ENCODE measurements at places on chromosomes 4 and X.
A peak's percentile ranks its signal among the peaks of the same experiment; 100 is the strongest.

DNA sequence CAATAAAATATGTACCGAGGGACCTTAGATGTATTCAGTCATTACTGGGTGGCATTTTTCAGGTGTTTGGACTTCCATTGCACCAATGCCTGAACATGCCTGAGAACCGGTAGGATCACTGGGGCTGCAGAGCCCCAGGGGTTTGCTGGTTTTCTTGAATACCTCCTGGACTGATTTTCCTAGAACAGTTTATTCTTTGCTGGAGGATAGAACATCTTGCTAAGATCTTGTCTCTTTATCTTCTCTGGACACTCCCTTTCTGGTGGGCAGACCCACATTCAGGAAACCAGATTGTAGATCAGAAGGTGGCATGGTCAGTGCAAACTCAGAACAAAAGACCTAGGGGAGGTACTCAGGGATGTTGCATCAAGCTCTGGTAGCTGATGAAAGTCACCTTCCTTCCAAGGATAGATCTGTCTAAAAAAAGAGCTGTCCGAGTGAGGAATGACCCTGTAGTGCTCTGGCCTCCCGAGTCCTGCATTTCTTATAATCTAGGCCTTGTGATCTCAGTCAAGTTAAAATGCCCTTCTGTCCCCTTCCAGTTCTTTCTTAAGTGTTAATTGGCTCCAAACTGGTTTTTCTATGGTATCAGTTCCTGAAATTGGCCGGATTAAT lies 84.8 kb downstream of the CLDN34 start:
- no peak for DNase-seq

GRCh38 chr4:72390409-72390808 lies 178.6 kb downstream of the ADAMTS3 start:
- no peak for DNase-seq

GRCh38 chr4:102399021-102399420 lies 53.7 kb upstream of the SLC39A8 start:
- no peak for DNase-seq

DNA sequence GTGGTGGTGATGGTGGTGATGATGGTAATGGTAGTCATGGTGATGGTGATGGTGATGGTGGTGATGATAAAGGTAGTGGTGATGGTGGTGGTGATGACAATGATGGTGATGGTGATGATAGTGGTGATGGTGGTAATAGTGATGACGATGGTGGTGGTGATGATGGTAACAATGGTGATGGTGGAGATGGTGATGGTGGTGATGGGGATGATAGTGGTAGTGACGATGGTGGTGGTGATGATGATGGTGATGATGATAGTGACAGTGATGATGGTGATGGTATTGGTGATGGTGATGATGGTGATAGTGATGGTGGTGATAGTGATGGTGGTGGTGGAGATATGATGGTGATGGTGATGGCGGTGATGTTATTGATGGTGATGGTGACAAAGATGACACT lies 108.4 kb upstream of the NKX1-1 start:
- no peak for DNase-seq

GRCh38 chrX:38968344-38969216 lies 167.3 kb downstream of the MID1IP1 start:
- DNase-seq, result no peak

DNA sequence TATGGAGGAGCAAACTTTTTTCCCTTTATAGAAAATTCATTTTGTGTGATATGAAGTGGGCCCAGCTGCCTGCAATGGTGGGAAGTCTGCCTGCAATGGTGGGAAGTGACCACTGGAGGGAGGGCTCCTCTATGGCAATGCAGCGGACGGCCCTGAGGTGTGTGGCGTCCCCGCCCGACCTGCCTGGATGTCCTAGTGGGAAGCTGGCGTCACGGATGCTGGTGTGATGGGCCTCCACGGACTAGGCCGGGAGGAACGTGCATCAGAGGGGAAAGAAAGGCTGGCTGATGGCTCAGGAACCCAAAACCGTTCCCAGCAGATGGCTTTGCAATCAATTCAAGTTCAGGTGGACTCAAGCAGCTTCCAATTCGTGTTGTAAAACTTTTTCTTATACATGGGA lies 177.9 kb downstream of the AFAP1 start:
- DNase-seq, result peak; percentile 52

GRCh38 chrX:103124284-103124683 lies 31.3 kb upstream of the NXF3 start:
- DNase-seq, result no peak

DNA sequence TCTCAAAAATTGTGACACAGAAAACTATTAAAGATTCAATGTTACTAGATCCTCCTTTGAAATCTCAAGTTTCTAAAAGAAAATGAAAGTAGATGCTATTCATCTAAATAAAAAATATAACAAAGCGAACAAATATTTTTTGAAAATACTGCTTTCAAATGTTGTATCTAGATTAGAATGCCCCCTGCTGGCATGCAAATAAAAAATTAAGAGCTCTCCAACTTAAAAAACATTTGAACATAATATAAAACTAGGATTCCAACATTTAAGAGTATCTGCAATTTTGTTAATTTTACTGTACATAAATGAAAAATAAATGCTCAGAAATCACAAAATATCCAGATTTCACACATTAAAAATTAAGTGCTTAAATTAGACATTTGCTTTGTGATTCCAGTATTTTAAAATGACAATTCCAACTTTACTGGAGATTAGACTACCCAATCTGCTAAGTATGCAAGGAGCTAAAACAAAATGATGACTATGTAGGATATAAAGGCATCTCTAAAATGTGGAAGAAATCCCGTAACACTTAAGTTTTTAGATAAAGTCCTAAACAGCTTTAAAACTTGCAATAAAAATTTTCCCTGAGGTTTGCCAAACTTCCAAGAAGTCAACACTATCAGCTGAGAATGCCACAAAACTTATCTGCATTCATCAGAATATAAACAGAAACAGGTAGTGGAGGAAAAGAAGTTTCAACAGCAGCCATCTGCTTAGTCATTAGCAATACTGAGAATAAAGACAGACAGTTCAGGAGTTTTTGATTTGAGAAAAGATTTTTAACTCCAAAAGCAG lies 32.7 kb downstream of the DHX15 start:
- DNase-seq, result no peak

DNA sequence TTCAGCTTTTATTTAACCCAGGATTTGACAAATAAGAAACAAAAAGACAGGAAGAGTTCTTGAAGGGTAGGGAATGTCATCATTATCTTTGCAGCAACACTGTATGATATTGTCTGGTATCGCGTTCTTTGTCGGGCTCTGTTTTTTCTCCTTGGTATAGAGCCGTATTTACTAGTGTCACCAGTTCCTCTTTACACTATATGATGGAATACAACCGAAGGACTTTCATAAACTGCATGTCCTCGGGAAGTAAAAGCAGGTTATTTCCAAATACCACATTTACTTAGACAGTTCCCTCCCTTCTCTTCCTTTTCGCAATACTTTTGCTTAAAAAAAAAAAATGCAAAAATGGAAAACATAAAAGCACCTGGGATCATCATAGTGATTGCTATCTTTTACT lies 96.6 kb upstream of the IL13RA1 start:
- DNase-seq, result no peak

GRCh38 chrX:139905743-139906142 lies 27.1 kb downstream of the ATP11C start:
- no peak for DNase-seq

DNA sequence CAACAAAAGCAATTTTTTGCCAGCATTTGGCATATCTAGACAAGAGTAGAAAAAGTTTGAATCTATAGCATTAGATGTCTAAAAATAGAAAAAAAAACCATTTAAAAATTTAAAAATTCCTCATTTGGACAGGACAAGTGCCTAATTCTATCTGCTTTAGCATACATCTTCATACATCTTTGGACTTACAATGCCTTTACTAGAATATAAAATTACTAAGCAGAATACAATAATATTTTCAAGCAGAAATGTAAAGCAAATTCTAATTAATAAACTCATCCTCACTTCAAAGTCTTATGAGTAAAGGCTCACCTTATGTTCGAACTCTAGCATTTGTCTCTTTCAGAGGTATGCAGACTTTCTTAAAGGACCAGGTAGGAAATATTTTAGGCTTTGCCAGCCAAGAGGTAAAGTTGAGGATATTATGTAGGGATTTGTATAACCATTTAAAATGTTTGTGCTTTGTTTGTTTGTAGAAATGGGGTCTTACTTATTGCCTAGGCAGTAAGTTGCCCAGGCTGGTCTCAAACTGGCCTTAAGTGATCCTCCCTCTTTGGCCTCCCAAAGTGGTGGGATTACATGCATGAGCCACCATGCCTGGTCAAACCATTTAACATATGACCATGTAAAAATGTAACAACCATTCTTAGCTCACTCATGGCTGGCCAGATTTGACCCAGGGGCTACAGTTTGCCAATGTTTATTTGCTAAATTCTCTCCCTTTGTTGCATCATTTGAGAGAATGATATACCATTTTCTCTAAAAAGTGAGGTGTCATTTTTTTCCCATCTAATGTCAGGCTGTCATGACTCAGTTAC lies 29.1 kb downstream of the UGDH start:
- DNase-seq, result no peak

GRCh38 chr4:152935631-152936445 lies at the start of gene FHDC1:
TSS of gene FHDC1 (plus strand) at chr4:152936323. CDS start at chr4:152943058, 6,735 bp downstream.
- DNase-seq, result no peak

DNA sequence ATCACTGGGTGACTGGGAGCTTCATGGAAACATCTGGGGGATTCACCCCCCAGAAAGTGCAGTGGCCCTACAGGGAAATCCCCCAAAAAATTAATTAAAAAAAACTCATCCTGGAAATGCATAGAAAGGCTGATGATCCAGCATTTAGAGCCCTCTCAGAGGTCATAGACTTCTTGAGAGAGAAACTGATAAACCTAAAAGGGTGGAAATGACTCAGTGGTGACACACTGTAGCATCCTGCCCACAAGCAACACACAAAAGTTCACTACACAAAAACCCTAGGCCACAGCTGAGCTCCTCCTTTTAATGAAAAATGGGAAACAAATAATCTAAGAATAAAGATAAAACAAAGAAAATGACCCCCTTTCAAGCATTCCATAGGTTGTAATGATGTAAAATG lies 911.5 kb downstream of the GLUD2 start:
- DNase-seq, result no peak

DNA sequence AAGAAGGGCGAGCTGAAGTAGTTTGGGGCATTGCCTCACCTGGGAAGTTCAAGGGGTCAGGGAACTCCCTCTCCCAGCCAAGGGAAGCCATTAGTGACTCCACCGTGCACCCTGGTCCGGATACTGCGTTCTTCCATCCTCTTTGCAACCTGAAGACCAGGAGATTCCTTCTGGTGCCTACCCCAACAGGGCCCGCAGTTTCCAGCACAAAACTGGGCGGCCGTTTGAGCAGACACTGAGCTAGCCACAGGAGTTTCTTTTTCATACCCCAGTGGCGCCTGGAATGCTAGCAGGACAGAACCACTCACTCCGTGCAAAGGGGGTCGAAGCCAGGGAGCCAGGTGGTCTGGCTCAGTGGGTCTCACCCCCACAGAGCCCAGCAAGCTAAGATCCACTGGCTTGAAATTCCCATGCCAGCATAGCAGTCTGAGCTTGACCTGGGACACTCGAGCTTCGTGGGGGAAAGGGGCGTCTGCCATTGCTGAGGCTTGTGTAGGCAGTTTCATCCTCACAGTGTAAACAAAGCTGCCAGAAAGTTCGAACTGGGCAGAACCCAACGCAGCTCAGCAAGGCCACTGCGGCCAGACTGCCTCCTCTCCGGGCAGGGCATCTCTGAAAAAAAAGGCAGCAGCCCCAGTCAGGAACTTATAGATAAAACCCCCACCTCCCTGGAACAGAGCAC lies 1039.4 kb upstream of the IGFBP7 start:
- DNase-seq, result no peak

- no peak for DNase-seq
Observed at GRCh38 chrX:24988314-24988713, 27.5 kb downstream of the ARX start.

DNA sequence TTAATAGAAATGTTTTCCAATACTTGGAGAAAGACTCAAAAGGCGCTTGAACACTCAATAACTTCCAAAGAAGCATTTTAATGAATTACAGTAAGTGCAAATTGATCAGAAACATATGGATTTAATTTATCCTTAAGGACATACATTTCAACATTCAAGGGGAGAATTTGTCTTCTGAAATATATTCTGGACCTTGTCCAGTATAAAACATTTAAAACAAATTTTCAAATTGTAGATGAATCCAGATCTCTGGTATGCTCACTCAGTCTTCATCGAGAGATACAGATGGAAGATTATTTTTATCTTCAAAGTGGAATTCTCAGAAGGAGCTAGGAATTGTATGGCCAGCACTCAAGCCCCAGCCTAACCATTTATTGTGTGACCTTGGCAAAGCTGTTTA lies 310.4 kb downstream of the ZNF674 start:
- no peak for DNase-seq

- DNase-seq, result no peak
Observed at GRCh38 chr4:114028071-114028470, 48.6 kb upstream of the ARSJ start.

DNA sequence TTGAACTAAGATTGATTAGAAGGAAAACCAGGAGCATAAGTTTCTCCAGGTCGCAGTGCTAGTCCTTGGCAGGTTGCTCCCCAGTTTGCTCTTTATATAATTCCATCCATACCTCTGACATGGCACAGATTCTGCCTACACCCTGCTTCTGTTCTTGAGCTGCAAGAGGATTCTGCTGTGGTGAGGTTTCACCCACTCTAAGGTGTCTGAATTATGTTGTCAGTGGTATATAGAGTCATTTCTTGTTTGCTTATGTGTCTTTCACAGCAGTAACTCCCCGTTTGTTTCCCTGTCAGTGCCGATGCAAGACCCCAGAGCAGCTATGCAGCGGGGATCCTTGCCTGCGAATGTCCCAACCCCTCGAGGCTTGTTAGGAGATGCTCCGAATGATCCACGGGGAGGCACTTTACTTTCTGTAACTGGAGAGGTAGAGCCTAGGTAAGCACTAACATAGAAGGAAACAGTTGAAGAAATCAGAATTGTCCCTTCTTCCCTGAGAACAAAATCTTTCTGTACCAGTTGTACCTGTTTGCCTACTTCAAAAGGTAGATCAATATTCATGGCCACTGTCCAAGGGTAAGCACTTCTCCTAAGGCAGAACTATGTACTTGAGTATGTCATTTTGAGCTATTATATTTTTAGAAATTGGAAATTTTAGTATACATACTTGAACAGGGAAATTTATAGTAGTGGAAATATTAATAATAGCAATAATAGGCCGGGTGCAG lies 11.2 kb downstream of the CSTF2 start:
- DNase-seq, result no peak

- no peak for DNase-seq
Observed at GRCh38 chr4:169225812-169226211, 44.9 kb downstream of the SH3RF1 start.

GRCh38 chrX:123731258-123731986 lies 1.4 kb downstream of the THOC2 start:
- peak; percentile 26 for DNase-seq

DNA sequence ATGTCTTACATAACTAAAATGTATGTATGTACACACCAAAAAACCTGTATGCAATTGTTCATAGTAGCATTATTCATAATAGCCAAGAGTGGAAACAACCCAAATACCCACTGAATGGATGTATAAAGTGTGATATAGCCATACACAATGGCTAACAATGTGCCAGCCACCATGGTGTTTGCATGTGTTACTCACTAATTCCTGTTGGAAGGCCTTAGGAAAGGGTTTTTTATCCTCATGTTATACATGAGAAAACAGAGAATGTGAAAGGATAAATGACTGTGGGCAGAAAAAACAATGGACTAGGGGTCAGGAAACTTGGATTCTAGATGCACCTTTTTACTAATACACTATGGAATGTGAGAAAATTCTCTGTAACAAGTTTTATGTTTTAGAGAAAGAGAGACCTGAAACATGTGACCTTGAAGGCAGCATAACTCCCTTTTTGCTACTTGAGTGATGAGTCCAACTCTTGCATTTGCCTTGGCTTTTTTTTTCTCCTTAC lies 55.7 kb downstream of the TIGD2 start:
- no peak for DNase-seq
